IMR-90 (cell line): ENCODE measurements at places on chromosomes 7 and 10.

GRCh38 chr7:80584778-80585177 is 53.7 kb upstream of the CD36 start:
- DNase-seq, result peak; percentile 42

GRCh38 chr7:155256761-155257481 is 40.8 kb upstream of the INSIG1 start:
- DNase-seq, result no peak

DNA sequence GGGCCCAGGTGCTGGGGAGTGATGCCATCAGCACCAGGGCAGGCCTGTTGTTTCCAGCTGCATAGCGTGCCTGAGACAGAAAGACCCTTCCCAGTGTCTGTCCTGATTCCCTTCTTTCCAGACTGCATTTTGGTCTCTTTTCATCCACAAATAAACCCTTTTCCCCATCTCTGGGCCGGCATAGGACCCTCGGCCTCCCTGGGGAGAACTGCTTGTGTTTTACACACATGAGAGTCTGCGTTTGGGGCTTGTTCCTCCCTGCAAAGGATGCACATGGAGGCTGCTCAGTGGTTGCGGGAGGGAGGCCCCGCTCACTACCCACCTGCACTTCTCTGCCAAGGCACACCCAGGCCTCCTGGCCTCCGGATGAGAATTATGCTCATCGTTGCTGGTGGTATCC is 5.8 kb upstream of the MMP21 start:
- DNase-seq, result no peak

- no peak for DNase-seq
These were observed 6.9 kb downstream of the PIK3CG start for GRCh38 chr7:106871793-106872571.

DNA sequence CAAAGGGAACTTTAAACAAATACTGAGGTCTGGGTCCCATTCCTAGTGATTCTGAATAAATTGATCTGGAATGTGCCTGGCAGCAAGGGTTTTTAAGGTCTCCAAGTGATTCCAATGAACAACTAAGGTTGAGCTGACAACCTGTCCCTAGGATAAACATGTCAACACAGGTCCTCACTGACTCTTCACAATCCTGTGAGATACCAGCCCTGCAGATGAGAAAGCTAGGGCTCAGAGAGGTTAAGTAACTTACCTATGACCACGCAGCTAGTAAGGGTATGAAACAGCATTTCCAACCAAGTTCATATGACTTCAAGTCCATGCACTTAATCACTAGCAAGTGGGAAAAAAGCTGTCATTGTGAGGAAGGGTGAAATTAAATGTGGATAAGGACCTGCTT is 44.0 kb downstream of the SEM1 start:
- DNase-seq, result no peak

DNA sequence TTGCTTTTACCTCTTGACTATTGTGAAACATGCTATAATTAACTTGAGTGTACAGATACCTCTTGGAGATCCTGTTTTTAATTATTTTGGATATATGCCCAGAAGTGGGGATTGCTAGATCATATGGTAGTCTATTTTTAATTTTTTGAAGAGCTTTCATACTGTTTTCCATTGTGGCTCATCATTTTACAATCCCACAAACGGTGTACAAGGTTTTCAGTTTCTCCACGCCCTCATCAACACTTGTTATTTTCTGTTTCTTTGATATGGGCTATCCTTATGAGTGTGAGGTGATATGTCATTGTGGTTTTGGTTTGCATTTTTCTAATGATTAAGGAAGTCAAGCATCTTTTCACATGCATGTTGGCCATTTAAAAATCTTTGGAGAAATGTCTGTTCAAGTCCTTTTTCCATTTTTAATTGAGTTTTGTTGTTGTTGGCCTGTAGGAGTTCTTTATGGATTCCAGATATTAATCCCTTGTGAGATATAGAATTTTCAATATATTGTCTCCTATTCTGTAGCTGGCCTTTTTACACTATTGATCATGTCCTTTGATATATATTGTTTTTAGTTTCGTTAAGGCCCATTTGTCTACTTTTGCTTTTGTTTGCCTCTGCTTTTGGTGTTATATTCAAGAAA is 7.5 kb downstream of the AGK start:
- DNase-seq, result peak; percentile 55

DNA sequence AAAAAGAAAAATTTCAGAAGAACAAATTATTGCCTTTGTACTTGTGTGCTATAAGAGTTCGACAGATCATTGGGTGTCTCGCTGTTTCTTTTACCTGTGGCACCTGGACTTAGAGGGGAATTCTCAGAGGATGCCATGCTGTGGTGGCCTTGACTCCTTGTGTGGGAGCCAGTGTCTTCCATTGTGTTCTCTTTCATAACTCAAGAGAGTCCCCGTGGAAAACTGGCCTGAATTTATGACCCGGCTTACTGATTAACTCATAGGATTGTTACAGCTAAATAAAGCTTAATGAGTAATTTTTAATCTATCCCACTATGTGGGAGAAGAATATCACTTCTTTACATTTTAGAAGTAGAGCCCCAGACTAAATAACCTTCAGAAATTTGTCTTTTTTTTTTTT is 54.5 kb downstream of the UBE3C start:
- no peak for DNase-seq

DNA sequence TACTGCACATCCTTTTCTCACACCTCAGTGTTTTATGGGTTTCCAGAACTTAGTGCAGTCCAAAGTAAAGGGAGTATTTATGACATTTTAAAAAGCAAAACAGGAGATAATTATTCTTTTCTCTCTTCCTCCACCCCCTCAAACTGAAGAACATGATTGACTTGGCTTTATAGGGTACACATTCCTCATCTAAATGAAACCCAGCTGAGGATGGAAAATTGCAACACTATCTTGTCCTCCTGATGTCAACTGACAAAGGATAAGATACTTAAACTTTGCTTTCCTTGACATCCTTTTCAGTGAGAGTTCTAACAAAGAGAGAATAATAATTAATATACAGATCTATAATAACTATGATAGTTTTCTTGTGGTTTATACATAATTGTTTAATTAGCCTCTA is 299.1 kb downstream of the BBS9 start:
- DNase-seq, result no peak

DNA sequence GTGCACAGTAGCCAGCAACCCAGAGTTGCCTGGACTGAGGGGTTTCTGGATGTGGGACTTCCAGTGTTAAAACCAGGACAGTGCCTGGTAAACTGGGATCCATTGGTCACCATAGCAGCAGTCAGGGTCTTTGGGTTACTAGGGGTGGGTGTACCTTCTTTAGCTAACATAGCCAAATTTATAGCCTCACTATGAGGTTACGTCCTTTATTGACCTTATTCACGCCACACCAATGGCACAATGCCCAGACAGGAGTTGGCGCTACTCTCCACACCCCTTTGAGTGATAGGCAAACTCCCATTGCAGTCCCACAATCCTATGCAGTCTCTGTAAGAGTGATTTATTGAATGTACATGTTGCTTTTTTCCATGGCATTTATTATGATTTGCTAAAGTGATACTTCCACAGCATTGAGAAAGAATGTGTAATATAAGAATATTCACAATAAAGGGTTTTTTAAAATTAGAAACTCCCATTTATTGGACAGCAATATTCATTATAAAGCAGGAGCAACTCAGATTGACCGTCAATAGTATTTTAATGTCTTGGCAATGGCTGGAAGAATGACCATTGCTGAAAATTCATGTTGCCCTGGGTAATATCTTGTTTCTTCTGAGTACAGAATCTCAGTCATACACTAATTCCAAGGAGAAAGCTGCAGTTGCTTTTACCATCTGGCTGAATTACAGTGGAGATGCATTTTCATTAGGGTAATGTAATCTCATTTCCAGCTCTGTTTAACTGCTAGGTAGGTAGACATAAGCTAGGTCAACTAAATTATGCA is 26.1 kb downstream of the IFIT5 start:
- no peak for DNase-seq

DNA sequence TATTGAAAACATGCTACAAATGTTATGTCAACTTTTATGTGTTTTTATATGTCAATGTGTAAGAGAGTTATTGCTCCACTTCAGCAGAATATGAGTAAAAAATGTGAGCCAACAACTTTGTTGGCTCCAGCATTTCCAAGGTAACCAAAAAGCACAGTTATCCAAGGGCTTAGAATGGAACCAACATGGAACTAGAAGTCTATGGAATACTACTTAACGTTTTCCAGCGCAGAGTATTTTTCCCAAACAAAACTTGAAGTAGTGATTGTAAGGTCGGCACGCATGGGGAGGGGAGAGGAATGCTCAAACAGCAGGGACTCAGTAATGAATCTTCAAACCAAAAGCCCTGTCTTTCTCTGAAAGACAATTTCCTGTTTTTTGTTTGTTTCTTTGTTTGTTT is 45.0 kb upstream of the TSPAN13 start:
- no peak for DNase-seq

DNA sequence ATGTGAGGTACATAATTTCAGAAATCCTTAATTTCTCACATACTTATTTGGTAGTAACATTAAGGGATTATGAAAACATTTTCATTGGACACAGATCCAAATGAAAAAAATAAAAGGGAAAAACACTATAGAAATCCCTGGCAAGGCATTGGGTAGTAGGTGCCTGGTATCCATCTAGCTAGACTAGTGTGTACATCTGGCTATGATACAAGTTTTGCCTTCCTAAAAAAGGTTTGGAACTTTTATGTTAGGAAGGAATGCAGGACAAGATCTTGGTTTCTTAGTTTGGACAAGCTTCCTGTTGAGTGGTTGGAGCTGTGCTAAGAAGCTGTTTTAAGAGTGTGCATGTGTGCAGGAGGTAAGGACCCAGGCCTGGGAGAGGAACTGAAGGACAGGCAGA is 252.3 kb upstream of the GLI3 start:
- DNase-seq, result no peak

- no peak for DNase-seq
These were observed 125.1 kb downstream of the SFMBT2 start for GRCh38 chr10:7285522-7286322.

GRCh38 chr7:12715372-12716133 is 28.1 kb downstream of the ARL4A start:
- DNase-seq, result peak; percentile 95

GRCh38 chr7:132116369-132116768 is 459.9 kb downstream of the PLXNA4 start:
- DNase-seq, result peak; percentile 9

- peak; percentile 47 for DNase-seq
These were observed at the start of gene RP9 for GRCh38 chr7:33109005-33109757. RP9 (minus strand) TSS chr7:33109404; CDS start chr7:33109372, 32 bp downstream.

DNA sequence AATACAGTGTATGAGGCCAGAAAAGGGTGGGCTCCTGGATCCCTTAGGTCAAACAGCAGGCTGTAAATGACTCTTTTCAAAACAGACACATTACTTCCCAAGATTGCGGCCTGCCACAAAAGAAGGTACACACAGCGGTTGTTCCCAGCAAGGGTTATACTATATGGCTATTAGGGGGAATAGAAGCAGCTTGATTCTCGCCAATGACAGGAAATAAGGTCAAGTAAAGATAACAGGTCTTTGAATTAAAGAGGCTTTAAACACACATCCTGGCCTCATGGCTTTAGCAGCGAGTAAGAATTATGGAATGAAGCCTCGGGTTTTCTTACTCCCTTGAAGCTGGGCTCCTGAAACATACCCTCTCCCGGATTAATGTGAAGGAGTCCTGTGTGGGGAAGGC is 58.3 kb downstream of the CYP26A1 start:
- DNase-seq, result no peak

DNA sequence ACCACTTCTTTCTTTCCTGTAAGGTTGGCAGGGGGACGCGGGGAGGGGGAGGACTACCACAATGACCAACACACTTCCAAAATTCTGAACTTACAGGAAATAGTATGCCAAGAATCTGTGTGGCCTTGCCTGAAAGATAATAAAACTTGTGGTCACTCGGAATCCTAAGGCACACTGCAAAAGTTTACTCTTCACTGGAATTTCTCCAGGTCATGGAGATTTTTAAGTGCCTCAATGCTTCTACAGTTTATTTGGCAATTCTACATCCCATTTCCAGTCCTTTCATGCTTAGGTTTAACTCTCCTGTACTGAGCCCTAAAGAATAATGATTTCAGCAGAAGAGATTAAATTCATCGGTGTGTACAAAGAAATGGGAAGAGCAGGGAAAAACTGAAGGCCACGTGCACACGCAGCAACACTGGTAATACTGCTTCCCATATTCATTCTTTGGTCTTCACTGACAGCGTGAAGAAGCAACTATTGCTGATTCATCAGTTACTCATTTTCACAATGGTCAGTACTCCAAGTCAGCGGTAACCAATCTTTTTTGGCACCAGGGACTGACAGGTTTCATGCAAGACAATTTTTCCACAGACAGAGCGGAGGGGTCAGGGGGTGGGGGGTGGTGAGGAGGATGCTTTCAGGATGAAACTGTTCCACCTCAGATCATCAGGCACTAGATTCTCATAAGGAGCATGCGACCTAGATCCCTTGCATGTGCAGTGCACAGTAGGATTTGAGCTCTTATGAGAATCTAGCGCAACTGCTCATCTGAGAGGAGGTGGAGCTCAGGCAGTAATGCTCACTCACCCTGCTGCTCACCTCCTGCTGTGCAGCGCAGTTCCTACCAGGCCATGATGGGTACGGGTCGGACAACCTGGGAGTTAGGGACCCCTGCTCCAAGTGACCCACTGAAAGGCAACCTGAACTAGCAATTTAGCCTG is 9.8 kb downstream of the LARP4B start:
- DNase-seq, result peak; percentile 72

- DNase-seq, result no peak
These were observed 296.2 kb upstream of the SMIM30 start for GRCh38 chr7:113414401-113415035.

GRCh38 chr7:30642789-30643188 is 39.5 kb downstream of the CRHR2 start:
- no peak for DNase-seq

- no peak for DNase-seq
These were observed 516.4 kb downstream of the PCDH15 start for GRCh38 chr10:54284526-54285193.

DNA sequence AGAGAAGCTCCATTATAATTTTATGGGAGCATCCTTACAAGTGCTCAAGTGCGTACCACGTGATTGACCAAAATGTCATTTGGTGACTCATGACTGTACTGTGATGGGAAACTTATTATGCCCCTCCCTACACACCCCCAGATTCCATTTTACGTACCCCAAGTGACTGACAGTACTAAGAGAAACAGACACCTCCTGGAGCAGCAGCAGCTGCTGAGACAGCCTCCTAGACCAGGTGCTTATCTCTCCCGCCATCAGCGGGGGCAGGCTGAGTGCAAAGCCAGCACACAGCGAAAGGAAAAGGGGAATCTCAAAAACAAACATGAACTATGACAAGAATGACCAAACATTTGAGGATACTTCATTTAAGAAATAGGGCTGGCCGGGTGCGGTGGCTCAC is 4.2 kb upstream of the ADAM12 start:
- no peak for DNase-seq

DNA sequence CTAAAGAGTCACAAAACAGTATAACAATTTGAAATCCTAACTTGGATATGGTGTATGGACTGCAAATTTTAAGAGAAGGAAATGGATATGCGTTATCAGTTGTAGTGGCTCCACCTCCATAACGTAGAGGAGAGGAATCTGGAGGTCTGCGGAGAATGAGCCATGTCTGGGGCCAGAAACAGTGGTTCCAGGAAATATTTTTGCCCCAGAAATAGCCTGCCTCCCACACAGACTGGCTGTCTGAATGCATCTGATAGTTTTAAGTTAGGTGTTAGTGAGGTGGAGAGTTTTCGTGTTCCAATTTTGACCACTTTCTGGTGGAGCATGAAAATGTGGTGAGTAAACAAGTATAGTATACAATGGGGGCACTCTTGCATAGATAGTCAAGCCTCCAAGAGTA is 1.6 kb downstream of the PHTF2 start:
- peak; percentile 57 for DNase-seq

GRCh38 chr7:29228289-29229011 is 33.9 kb downstream of the CHN2 start:
- DNase-seq, result no peak

- peak; percentile 18 for DNase-seq
These were observed 266.7 kb upstream of the INHBA start for GRCh38 chr7:41969561-41970105.
